ENCODE measurements at places on chromosomes 6 and 20.

DNA sequence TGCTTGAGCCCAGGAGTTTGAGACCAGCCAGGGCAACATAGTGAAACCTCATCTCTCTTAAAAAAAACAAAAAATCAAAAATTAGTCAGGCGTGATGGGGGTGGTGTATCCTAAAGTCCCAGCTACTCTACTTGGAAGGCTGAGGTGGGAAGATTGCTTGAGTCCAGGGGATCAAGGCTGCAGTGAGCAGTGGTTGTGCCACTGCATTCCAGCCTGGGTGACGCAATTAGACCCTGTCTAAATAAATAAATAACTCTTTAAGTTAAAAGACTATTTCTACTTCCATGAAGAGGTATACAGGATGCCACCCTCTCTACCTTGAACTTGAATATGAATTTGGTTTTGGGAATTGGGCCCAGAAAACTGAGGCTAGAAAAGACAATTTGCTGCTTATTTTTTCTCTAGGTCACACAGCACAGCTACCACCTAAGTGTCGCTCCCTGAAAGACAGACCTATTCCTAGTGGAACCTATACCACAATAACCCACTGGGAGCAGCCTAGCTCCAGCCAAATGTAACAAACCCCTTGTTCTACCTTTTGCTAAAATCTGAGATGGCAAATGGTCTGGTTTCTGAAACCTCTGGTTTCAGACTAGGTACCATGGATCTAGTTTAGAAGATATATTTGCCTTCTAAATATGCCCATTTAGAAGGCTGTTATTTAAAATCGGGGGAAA is 35.2 kb downstream of the HMGCLL1 start:
- DNase-seq: no peak

- DNase-seq: no peak
Measured at GRCh38 chr6:144757299-144757698, 472.2 kb downstream of the UTRN start.

- DNase-seq: no peak
Measured at GRCh38 chr6:134240665-134241431, 77.1 kb downstream of the SGK1 start.

DNA sequence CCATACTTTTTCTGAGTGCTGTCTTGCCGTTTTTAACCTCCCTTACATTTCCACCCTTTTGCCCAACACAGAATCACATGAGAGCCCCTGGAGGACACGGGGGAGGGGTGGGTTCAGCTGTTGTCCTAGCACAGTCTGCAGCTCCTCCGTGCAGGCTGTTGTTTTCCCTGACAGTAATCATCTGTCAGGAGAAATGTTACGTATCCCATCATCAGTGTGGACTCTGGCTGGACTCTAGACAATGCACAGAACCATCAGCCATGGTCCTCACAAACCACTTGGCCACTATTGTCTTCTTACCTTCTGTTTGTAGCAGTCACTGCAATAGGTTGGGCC is 92.1 kb downstream of the RIN2 start:
- DNase-seq: no peak

DNA sequence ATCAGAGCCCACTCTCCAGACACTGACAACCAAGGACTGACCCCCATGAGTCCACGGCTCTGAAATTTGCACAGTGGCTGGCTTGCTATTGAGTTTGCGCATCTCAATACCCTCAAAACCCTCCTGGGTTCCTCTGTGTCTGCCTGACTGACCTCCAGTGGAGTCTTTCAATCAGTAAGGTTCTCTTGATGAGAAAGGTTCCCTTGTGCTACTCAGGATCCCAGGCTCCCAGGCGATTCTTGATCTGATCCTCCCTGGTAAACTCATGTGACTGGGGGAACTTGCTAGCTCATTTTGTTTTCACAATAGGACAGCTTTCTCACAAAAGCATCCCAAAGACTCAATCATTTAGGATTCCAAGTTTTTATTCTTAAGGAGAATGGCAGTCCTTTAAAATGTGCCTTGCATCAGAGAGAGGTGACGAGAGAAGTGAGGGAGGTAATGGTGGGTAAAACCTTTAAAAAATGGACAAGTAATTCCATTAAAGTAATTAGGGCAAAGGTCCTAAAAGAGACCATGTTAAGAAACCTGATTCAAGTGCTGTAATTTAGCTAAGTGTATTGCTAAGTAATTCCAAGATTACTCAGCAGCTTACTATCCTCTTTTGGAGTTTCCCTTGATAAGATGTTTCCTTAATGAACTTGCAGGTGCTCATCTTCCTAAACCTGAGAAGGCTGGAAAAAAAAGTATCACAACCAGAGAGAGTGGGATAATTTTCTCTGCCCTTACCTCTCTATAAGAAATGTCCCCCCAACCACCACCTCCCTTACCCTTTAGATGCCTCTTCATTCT is 304.7 kb upstream of the SGK1 start:
- DNase-seq: no peak

GRCh38 chr6:81098109-81098814 is 654.2 kb downstream of the TENT5A start:
- no peak for DNase-seq

- no peak for DNase-seq
Measured at GRCh38 chr6:56393615-56394612, 146.5 kb upstream of the COL21A1 start.

DNA sequence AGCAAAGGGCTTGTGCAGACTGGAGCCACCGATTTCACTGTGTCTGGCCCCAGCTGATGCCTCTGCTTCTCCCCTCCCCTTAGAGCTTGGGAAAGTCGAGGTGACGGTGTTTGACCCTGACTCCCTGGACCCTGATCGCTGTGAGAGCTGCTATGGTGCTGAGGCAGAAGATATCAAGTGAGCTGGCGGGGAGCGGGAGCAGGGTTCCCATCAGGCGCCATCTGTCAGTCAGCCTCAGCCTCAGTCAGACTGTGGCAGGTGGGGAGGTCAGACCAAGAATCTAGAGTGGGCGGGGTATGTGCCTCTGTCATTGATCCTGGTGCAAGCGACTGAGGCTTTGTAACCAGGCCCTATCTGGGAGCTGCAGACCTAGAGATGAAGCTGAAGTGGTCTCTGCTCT is 5.5 kb downstream of the ERGIC3 start:
- DNase-seq: no peak

Measured in fibroblast of the conjunctiva (primary cell).